ENCODE measurements at places on chromosomes 4 and X.

DNA sequence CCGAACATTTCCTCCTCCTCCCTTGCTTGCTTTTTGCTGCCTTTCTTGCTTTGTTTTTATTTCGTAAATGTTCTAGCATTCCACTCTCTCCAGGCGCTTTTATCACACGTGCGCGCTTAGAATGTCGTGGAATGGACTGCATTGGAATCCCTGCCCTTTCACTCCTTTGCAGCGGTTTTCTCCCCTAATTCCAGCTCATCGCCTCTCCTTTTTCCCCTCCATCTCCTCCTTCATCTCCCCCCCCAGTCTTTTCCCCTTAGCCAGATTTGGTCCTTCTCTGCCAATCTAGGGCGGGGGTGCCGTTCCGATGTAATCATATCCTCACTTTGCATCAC is 579 bp downstream of the OGT start:
- no peak for DNase-seq

DNA sequence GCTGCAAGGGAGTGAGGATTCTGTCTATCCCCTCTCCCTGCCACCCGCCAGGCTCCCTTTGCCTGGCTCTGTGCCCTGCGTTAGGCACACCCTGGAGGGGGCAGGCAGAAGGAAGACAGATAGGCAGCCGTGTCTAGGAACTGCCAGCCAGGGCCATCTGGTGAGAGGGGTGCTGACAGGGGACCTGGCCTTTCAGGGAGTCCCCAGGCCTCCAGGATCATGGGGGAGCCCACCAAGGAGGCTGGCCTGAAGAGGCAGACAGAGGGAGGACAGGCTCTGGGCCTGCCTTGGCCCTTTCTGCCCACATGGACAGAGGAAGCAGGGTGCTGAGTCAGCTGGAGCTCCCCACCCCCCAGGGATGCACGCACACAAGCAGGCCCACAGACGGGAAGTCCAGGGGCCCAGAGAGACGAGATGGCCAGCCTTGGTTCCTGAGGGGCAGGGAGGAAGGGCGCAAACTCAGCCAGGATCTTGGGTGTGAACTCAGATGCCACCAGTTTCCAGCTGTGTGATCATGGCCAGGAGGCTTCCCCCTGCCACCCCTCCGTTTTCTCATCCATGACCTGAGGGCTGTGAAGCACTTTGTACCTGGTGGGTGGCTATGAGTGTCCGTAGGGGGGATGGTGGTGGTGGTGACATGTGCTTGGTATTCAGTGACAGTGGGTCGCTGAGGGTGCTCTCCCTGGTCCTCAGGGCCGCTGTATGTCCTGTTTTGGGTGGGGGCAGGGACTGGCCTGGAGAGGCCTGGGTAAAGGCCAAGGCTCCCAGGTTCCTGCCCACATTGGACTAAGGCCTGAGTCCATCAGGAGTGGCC is 1.8 kb downstream of the SH3BP2 start:
- DNase-seq = peak; percentile 49

GRCh38 chr4:122577189-122577553 is 43.7 kb downstream of the IL21 start:
- DNase-seq = no peak

- DNase-seq = no peak
Measured at GRCh38 chr4:7744142-7744804, 195.4 kb downstream of the AFAP1 start.

- no peak for DNase-seq
Measured at GRCh38 chrX:72348247-72348979, 42.7 kb upstream of the CITED1 start.

DNA sequence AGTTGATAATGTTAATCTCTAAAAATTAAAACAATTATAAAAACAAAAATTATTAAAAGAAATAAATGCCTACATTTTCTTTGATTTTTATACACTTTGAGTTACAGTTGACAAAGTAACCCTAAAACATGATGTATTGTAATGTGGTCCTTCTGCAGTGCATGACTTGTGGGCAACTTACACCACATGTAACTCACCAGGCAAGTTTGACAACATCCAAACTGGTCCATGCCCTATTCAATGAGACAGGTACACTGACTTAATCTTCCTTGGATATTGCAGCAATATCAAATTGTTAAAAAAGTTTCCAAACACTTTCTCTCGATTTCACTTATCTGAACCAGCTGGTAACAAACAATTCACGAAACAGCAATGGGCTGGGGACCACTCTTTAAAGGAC is 81.5 kb downstream of the FTHL17 start:
- DNase-seq = peak; percentile 18

GRCh38 chr4:78749972-78750727 is 26.0 kb upstream of the BMP2K start:
- no peak for DNase-seq

DNA sequence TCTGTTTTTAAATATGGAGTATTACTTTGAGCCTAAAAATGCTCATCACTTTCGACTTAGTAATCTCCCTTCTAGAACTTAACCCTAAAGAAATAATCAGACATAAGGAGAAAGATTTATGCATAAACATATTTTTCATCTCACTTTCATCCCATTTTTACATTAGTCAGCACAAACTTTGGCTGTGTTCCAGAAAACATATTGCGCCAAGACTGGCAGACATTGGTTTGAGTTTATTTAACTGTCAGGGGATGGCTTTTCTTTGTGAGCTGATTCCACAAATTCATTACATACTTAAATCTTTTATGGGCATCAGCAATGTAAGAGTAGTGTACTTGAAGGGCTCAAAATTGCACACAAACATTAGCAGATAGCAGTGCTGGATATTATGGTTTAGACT is 23.7 kb downstream of the MAOA start:
- peak; percentile 47 for DNase-seq

GRCh38 chrX:17520016-17520615 is 145.1 kb downstream of the NHS start:
- no peak for DNase-seq

- no peak for DNase-seq
Measured at GRCh38 chr4:126772662-126773061, 860.1 kb upstream of the INTU start.

GRCh38 chr4:159178151-159178546 is 75.3 kb downstream of the RAPGEF2 start:
- no peak for DNase-seq

GRCh38 chrX:28888416-28888815 is 301.2 kb downstream of the IL1RAPL1 start:
- no peak for DNase-seq

- no peak for DNase-seq
Measured at GRCh38 chr4:98290511-98290910, 29.3 kb downstream of the RAP1GDS1 start.
